ENCODE measurements at places on chromosomes 12 and 14.
A peak's percentile ranks its signal among the peaks of the same experiment; 100 is the strongest.

GRCh38 chr12:54049108-54049507 lies 4.5 kb upstream of the HOXC4 start:
- DNase-seq = no peak

- no peak for DNase-seq
Observed at GRCh38 chr14:101216366-101217079, 313.0 kb upstream of the RTL1 start.

GRCh38 chr12:109018296-109018695 lies 2.6 kb downstream of the SVOP start:
- DNase-seq = no peak

GRCh38 chr12:130981074-130981742 lies 27.5 kb downstream of the ADGRD1 start:
- DNase-seq = no peak

DNA sequence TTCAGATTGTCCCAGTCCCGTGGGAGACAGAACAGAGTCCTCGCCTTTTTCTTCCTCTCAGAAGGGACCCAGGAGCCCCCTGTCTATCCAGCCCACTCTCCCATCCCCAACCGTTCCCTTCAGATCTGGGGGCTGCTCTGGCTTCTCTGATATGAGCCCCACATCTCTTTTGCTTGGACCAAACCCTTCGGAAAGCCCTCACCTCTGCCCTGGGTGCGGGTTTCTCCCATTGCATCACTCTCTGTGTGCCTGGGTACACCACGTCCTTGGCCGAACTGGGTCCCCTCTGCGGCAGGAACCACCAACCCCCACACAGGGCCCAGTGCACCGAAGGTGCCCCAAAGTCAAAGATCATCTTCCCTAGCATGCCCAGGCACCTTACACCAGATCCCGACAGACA lies 87.8 kb downstream of the DICER1 start:
- DNase-seq = no peak

GRCh38 chr12:93242154-93242972 lies 135.4 kb upstream of the NUDT4 start:
- no peak for DNase-seq

GRCh38 chr14:87529081-87529480 lies 463.9 kb downstream of the GALC start:
- no peak for DNase-seq

GRCh38 chr12:128850400-128850799 lies 2.9 kb upstream of the GLT1D1 start:
- DNase-seq = no peak

GRCh38 chr12:116761499-116761898 lies 23.4 kb downstream of the RNFT2 start:
- no peak for DNase-seq

GRCh38 chr14:72731252-72732020 lies 162.5 kb downstream of the DPF3 start:
- DNase-seq = no peak

DNA sequence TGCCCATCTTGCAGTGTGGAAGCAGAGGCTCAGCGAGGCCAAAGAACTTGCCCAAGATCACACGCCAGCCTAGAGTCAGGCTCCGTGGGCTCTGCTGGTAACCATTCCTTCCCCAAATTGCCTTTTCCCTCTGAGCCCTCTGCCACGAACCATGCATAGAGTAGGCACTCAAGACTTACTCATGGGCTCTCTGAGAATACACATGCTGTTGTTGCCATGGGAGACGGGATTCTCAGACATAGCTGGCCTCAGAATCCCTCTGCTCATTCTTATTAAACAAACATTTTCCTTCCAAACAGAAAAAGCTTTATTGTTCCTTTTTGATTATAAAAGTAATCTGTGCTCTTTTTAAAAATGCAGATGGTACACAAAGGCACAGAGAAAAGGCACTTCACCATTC lies 52.5 kb upstream of the WSCD2 start:
- DNase-seq = no peak

- no peak for DNase-seq
Observed at GRCh38 chr12:94753036-94753679, 102.8 kb upstream of the TMCC3 start.

GRCh38 chr14:98909251-98909944 lies 362.6 kb downstream of the BCL11B start:
- no peak for DNase-seq

DNA sequence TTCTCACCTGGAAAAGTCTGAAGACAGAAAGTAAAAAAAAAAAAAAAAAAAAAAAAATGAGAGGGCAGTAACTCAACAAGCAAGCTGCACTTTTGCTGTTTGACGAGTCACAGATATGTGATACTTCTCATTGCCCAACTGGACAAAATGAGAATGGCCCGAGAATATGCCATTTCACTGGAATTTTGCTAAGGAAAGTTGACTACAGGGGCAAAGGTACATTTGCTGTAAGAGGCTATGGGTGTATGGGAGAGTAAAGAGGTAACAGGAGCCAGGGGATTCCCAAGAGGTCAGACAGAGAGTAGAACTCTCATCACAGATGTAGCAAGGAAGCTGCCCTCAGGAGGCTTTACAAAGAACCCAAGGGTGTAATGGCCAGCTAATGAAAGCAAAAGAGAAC lies 22.9 kb downstream of the KIF21A start:
- no peak for DNase-seq

DNA sequence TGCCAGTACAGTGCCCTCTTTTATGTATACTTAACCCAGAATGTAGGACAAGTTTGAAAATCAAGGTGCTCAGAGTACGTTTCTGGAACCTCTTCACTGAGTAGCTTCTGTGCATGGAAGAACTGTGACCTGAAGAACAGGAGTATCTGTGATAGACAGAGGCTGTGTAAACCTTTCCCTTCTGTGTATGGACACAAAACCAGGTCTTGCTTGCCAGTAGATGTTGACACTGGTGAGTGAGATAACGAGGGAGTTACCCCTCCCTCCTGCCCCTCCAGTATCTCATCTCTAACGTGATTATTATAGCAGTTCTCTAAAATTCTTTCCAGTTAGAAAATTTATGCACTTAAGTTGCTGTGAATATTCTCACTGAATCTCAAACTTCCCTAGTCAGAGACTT lies 170.8 kb downstream of the RPL10L start:
- no peak for DNase-seq

DNA sequence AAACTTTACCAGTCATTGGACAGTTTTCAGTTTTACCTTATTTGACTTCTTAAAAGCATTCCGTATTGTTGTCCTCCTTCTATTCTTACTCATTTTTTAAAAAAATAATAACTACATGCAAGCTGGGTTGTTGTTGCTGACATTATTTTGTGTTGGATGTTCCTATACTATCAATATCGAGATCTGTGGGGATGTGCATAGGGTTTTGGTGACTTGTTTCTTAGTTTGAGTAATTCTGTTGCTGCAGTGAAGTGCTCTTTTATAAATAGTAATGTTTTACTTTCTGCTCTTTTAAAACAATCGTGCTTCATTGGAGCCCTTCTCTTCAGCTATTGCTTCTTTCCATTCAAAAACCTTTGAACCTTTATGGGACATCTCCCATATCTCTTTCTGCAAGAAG lies 79.4 kb downstream of the METTL25 start:
- no peak for DNase-seq

DNA sequence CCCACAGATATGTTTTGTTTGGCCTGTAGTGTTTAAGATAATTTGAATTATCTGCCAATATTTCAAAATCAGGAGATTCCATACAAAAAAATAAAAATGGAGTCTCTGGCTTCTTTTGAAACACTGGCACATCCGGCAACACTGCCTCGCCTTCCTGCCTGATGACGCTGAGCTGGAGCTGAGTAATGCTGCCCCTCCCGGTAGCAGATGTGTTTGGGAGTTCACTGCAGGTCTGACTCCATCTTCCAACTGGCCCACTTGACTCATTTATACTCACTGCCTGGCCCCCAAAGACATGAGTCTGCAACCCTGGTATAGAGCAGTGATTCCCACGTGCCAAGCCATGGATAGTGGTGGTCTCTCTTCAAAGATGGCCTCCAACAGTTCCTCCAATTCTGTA lies 7.4 kb downstream of the CIT start:
- DNase-seq = no peak

DNA sequence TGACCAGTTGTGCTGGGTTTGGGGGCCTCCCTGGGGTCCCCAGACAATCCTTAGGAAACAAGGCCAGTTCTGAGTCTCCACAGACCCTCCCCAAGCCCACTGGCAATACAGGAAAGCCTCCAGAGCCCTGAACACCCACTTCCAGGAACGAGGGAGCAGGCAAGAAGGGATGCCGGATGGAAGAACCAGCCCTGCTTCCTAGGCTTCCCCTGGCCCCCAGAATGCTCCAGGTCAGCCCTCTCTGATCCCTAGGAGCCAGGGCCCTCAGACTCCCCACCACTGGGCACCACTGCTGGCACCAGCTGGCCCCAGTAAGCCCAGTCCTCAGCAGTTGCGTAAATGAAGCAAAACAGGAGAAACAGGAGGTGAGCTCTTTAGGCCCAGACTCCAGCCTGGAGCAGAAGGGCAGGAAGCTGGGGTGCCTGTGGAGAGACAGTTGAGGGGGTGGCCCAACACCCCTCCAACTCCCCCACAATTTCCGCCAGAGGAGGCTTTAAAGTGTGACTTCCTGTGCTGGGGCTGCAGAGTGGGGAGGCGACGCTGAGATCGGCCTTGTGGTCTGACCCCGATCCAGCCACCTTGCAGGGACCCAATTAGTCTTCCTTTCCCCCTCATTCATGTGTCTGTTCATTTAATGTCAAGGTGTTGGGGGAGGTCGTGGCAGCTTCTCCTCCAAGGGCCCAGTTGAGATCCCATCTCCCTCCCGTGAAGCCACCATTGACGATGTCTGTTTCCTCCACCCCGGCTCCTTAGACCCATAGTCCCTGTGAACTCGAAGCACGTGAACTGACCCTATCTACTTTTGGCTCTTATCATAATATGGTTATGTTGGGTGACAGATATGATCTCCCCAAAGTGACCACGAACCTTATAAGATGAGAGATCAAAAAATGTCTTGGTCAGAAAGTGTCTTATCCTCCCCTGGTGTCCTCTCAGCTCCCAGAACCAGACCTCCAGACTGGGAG lies 4.7 kb downstream of the TNFRSF1A start:
- DNase-seq = peak; percentile 30

GRCh38 chr14:83908419-83908818 lies 1621.5 kb upstream of the FLRT2 start:
- DNase-seq = no peak

- DNase-seq = no peak
Observed at GRCh38 chr12:115872212-115872611, 405.3 kb downstream of the MED13L start.

- DNase-seq = no peak
Observed at GRCh38 chr12:67449591-67450052, 180.5 kb downstream of the CAND1 start.

DNA sequence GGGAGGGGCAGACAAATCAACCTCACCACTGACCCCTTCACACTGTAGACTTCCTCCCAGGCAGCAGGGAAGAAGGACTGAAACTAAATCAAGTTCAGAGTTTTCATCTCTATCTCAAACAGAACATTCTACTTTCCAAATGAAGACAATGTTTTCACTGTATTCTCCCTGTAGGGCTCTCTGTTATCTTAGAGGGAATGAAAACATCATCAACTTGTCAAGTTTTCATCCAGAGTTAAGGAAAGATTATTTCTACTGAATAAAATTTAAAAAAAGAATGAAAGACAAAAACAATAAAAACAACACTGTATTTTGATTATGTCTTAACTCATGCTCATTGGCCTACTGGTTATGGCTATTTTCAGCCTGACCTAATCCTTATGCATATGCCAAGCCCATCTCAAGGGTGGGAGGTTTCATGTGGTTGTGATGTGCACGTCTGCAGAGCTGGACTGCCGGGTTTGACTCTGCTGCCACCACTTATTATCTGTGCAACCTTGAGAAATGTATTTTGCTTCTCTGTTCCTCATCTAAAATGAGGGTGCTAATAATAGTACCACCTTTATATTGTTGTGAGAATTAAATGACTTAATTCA lies 152.0 kb upstream of the AVPR1A start:
- DNase-seq = no peak

DNA sequence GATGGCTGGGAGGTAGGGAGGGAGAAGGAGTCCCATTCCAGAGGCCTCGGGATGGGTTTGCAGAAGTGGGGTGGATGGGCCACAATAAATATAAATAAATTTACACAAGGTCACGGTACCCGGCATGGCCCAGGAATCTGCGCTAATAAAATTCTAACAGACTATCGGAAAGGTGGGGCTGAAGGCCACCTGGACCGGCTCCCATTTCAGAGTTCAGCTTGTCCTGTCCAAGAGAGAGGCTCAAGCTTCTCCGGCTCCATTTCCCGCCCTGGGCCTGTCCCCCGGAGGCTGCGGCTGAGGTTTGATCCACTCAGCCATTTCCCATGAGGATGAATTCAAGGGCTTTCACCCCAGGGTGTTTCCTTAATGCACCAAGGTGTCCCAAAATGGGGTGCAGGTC lies 30.2 kb downstream of the FOXN4 start:
- no peak for DNase-seq

- DNase-seq = no peak
Observed at GRCh38 chr14:100401031-100401692, 78.0 kb downstream of the SLC25A47 start.

DNA sequence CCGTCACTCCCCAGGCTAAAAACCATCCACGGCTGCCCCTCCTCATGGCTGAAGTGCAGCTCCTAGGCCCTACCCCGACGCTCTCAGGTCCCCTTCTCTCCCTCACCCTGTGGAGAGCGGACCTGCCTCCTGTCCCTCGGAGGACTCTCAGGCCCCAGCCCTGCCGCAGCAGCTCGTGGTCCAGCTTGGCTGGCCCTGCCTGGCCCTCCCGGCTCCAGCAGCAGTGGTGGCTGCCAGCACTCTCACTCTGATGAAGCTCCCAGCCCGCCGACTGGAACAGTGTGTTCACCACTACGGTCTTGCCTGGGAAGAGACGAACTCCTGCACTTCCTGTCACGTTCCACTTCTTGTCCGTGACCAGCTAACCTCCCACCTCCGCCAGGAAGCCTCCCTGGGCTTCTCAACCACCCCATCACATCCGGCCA lies 11.1 kb downstream of the BAG5 start:
- DNase-seq = no peak

- DNase-seq = no peak
Observed at GRCh38 chr12:50006754-50007442, 18.4 kb downstream of the RACGAP1 start.

DNA sequence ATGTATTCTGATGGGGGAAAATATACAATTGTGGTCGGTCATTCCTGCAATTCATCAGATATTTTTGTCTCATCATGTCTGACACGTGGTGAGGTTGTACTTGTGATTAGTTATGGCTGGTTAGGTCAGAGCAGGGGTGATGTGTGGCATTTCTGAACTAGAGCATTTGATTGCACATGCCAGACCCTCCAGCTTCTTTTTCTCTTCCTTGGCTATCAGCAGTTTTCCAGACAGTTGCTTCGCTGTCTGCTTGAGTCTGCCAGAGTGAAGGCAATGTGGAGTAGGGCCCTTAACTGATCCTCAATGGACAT lies 25.9 kb downstream of the TMEM117 start:
- no peak for DNase-seq

GRCh38 chr14:98182393-98183055 lies 1089.5 kb downstream of the BCL11B start:
- DNase-seq = peak; percentile 63
